ENCODE measurements at places on chromosomes 5 and 9. TPM values are rescaled to one million over a fixed set of nuclear protein-coding genes. Genes with fewer than 3 reads are reported as not detected.

The PLAC8L1 gene
- not detected for total RNA-seq

GRCh38 chr9:68443624-68444023 is 87.2 kb downstream of the PGM5 start:
- DNase-seq, result no peak

GRCh38 chr5:6886866-6887265 is 173.6 kb downstream of the TENT4A start:
- no peak for DNase-seq

DNA sequence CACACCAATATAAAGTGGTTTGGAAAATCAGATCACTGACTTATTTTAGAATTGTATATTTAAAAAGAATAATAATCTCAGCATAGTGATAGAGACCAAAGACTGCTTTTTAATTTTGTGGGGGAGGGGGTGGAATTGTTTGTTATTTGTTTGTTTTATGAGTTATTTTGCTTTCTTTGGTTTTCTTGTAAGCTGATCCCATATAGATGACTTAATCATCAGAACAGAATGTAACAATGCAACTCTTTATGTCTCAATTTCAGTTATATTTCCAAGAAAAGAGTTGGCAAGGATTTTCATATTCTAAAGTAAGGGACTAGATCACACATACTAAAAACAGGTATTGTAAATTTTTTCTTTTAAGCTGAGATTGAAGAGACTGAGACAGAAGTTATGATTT is 984.9 kb downstream of the TLE4 start:
- no peak for DNase-seq

GRCh38 chr9:122070728-122071515 is 22.2 kb downstream of the TTLL11 start:
- no peak for DNase-seq

DNA sequence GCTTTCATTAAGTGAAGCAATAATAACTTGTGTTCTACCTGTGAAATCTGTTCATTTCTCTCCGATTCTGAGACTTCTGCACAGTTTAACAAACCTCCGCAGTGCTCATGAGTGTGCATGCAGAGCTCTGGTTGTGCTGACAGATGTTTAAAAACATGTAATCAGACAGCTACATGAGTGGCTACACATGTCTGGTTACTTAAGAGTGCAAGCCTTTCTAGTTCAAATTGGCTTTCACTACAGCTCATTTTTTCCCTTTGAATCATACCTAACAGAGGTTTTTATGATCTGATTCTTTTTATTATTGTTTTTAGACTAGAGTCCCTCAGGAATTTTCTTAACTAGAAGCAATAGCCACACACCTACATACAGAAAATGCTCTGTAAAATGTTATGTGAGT is 310.2 kb downstream of the ARRDC3 start:
- DNase-seq, result no peak

DNA sequence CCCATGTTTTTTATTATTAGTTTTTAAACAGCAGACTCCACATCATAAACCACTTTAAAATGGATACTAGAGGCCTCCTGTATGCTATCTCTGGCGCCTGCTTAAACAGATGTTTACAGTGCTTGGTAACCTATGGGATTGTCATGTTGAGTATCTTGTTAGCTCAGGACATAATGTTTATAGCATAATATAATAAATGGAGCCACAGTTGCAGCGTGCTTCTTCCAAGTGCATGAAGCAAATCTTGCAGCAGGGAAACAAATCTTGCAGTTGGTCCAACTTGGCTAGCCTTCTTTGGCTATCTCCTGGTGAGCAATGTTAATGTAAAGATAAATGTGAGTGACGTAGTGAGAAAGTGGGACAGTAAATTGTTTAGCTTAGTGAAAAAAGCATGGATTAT is 2.8 kb downstream of the GHR start:
- DNase-seq, result no peak

DNA sequence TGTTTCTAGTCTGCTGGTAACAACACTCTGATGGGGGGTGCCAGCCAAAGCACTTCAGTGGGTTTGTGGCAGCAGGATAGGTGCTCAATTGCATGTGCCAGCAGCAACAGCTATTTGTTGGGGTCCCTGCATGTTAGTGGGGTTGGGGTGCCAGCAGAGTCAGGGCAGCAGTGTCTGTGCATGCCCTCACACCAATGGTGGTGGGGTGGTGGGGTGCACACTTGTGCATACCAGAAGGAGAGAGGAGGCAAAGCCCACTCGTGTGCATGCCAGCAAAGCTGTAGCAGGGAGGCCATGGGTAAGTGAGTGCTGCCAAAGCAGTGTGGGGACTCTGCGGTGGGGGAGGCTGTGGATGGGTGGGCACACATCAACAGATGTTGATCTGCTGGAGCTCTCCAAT is 232.2 kb downstream of the GABRG2 start:
- DNase-seq, result no peak

Data from kidney (tissue), 22 donors.